DMS 273 treated with DMSO at 0.1 percent for 48 hours (cell line): ENCODE measurements at places on chromosomes 4 and X.

DNA sequence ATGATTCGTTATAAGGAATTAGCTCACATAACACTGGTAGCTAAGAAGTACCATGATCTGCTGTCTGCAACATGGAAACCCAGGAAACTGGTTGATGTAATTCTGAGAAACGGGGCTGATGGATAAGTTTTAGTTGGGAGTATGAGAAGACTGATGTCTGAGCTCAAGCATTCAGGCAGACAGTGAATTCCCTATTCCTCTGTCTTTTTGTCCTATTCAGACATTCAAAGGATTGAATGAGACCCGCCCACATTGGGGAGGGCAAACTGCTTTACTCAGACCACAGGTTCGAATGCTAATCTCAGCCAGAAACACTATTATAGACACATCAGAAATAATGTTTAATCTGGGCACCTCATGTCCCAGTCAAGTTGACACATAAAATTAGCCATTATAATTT, 515.5 kb downstream of the STPG2 start:
- DNase-seq, result no peak

GRCh38 chr4:152735396-152735859, 44.1 kb downstream of the TIGD4 start:
- no peak for DNase-seq

- DNase-seq, result no peak
Observed at GRCh38 chr4:1533501-1534064, 127.3 kb upstream of the NKX1-1 start.

DNA sequence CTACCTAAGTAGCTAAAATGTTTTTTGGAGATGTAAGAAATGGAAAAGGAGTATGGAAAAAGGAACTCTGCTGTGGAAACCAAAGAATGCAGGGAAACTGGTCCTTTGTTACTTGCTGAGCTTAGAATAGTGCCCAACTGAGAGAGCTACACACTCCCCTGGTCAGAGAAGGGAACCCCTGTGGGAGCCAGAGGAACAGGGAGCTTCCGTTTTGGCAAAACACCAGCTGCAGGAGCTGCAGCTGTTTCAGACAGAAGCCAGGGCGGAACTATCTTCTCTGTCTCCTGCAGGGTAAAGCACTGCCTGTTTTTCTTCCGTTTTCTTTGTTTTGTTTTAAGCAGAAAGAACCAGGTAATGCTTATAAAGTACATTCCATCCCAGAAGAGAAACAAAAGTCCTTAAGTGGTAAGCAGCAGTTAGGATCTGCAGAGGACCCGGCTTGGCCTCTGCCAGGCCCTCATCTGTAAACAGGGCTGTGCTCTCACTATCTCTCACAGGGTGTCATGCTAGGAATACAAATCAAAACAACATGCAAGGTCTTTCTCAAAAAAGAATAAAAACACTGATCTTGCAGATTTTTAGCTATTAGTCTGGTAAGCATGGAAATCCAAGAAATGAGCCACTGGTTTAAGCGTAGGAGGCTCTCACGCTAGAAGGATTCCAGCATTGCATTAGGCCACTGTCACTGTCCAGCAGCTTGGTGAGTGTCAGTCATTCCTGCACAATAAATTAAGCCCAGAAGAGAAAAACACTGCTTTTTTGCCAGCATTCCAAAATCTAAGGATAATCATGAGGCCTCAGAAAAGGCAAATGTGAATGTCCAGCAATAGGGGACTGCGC, 76.1 kb downstream of the CHST7 start:
- no peak for DNase-seq

DNA sequence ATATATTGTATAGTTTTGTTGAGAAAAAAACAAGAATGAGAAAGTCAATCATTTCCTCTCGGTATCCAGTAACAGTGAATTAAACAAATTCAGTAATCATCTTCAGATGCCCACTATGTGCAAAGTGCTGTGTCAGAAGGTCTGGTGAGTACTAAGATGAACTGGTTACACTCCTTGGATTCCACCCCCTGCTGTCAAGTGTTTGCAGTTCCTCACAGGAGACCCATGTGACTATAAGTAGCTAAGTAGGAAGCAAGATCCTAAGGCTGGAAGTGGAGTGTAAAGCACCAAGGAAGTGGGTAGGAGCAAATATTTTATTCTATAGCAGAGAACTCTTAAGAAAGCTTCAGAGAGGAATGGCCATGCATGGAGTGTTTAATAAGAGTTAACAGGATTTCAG, 73.6 kb downstream of the SNX25 start:
- DNase-seq, result no peak

- DNase-seq, result no peak
Observed at GRCh38 chr4:6281436-6282313, 12.0 kb downstream of the WFS1 start.

GRCh38 chr4:7087036-7087435, 19.2 kb upstream of the GRPEL1 start:
- no peak for DNase-seq

- no peak for DNase-seq
Observed at GRCh38 chrX:107678957-107679740, 50.8 kb downstream of the PRPS1 start.

DNA sequence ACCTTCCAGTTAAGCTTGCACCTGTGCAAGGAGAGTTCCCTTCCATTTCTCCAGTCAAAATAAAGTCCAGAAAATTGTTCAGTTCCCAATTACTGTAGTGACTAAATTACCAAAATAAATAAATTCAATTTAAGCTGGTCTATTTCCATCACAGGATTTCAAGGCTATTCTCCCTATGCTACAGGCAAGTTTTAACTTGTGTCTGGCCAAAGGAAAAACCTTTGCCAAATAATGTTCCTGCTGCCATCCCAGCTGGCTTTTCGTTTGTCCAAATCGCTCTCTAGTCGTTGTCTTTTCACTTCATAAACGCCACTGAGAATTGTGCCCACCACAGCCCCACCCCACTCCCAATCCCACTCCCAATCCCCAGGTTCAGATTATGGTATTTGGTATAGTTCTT, 2.4 kb downstream of the KCTD8 start:
- no peak for DNase-seq

GRCh38 chr4:38983787-38984598, 48.2 kb downstream of the TMEM156 start:
- no peak for DNase-seq

DNA sequence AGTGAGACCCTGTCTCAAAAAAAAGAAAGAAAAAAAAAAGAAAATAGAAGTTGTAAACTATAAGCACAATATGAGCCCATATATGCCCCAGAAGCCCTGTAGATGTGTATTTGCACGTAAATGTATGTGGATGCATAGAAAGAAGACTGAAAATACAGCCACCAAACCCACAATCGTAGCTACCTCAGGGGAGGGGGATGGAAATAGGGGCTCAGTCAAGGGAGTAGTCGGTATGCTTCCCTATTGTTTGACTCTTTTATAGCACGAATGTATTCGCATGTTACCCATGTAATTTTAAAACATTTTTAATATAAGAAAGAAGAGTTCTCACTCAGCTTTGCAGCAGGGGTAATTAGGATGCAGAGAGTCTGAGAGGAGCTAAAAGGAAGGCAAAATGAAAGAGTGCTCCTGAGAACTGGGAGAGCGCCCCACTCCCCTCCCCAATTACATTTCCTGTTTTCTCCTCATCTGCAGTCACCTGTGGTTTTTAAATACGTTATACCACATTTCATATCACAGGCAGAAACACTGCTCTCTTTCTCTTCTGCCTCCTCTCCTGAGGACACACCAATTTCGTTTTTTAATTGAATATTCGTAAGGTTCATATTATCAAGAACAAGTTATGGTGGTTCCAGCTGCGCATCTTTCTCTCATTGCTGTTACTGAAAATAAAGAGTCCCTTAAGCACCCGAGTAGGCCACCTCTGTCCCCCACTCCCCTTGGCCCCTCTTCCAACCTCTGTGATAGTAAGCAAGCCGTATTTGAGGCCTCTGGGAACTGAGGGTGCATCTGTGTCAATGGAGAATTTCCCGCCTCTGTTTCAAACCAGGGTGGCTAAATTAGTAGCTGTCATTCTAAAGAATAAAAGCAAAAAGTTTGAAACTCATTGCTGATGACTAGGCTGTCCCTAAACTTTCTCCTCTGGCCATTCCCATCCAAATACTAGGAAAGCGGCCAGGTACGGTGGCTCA, 10.7 kb downstream of the SEPTIN6 start:
- DNase-seq, result no peak

DNA sequence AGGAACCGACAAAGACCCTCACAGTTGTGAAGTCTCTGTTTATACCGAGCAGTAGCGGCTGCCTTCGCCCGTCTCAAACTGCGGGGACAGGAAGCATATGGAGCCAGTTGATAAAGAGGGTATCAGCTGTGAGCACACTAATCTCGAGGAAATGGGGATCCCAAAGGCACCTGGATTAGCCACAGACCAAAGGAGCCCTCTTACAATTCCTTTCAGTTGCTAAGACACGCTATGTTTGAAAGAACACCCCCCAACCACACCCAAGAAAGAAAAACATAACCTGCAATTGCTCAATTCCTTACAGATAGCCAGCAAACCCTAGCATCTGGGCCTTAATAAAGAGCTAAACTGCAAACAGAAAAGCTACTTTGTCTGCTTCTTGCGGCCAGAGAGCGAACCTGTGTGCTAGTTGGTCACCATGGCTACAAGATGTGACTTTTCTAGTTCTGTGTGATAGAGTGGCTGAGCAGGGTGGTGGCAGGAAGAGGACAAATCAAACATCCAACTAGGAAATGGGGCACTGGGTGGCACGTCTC, 23.3 kb upstream of the CHRNA9 start:
- no peak for DNase-seq

DNA sequence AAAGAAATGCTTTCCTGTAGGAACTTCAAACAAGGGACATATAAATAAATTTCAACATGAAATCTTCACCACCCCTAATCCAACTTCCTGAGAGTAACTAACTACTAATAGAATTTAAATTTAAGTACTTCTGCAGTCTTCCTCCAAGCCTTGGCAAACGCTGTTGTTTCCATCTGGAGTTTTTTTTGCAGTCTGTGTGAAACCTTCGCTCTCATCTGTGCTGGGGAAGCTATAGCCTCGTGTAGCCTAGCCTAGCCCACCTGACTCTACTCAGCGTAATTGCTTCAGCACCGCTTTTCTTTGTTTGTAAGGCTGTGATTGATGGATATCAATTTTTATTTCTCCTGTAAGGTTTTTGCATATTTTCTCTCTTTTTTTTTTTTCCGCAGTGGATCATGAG, 30.9 kb downstream of the STOX2 start:
- DNase-seq, result no peak

DNA sequence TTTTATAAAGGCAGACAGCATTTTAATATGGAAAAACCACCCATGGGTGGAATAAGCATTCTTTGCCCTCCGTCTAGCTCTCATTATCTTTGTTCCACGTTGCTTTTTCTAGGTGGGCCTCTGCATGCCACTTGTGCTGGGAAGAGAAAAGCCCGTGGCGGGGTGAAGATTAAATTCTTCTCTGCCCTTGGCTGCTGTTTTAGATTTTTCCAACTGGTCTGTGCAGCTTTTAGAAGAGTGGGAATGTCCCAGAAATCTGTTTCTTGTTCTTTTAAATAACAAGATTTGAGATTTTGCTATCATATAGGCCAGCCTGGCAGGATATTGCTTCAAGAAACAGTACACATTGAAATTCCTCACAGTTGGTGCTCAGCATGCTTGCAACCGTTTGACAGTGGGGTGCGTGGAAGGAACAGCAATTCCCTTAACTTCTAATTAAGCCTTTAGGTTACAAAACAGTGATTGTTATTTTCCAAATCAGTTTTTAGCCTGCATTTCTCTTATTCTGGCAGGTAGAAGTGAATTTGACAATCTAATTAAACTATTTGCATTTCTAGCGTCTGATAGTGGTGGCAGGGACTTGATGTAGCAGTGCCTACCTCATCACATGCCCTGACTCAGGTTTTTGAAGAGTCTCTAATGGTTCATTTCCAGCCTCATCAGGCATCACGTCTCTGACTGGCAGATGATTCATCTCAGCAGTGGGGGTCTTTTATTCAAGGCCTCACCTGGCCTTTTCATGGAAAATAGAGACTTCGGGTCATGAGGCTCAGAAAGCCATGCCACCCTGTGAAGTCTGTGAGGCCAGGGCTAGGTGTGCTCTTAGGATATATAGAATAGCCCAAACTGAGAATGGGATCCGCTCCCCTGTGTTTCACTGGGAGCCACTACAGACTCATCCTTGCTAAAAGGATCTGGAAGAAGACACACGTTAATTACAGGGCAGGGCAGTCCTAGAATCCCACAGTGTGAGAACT, 50.8 kb downstream of the PPEF1 start:
- no peak for DNase-seq

DNA sequence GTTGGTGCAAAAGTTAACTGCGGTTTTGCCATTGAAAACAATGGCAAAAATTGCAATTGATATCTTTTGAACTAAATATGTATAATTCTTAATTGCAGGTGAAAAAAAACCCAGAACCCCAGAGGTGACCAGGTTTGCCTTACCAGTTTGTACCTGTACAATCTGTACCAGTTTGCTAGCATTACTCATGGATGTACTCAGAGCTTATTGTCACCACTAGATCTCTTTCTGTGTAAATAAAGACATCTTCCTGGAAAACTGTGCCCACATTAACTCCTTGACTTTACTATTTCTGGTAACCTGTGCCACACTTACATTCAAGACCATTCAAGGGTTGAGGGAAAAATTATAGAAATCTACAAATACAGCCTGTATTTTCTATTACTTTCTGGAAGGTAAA, 139.7 kb downstream of the ELOVL6 start:
- no peak for DNase-seq

GRCh38 chr4:42671431-42672194, 14.7 kb upstream of the ATP8A1 start:
- DNase-seq, result no peak
